ENCODE measurements at places on chromosomes 16 and 17.
A peak's percentile ranks its signal among the peaks of the same experiment; 100 is the strongest.

- peak; percentile 72 for DNase-seq
Observed at GRCh38 chr16:80526418-80527061, 14.3 kb upstream of the DYNLRB2 start.

DNA sequence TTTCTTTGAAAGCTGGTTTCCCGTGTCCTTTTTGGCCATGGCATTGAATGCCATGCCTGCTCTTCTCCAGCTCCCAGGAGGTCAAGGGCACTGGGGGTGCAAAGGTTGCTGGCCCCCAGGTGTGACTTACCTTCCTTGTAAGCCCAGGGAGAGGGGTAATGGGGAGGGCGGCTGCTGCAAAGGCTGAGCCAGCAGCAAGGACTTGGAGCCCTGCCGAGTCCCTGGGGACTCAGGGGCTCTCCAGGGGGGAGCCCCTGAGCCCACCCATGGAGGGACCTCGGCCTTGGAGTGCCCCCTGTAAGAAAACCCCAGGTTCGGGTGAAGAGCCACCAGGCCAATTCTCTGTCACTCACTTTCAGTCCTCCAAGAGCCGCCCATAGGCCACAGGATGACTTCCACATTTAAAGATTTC lies 5.9 kb upstream of the CCL22 start:
- no peak for DNase-seq

DNA sequence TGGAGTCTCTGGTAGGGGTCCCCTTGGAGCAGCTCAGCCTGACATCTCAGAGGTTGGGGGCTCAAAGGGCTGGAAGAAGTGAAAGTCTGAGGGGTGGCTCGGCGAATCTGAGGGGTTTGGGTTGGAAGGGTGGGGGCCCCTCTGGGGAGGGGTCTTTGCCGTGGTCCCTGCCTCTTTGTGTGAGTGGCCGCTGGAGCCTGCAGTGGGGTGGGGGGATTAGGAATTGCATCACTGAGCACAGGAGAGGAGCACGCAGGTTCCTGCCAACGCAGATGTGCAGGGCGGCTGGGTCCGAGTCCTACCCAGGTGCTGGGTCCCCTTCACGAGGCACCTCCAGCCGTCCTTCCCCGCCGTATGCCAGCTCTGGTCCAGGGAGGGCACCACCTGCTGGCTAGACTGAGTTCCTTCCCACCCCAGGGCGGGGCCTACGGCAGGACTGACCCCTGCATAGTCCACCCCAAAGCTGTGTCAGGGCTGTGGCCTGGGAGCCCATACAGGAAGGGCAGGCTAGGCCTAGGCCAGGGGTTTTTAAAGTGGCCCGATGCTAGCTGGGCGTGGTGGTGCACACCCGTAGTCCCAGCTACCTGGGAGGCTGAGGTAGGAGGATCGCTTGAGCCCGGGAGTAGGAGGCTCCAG lies 9.9 kb downstream of the FMNL1 start:
- no peak for DNase-seq

DNA sequence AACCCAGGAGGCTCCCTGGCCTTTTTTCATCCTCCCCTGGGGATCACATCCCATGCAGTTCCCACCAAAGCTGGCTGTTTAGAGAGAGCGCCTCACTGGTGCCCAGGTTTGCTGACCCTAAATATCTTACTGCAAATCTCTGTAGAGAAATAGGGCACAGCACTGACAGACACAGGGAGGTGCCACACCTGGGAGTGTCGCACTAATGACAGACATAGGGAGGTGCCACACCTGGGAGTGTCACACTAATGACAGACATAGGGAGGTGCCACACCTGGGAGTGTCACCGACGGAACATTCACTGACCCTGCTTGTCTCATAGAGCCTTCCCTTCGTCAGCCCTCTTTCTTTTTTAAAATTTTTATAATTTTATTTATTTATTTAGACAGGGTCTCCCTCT lies 25.6 kb downstream of the UNK start:
- DNase-seq = no peak

DNA sequence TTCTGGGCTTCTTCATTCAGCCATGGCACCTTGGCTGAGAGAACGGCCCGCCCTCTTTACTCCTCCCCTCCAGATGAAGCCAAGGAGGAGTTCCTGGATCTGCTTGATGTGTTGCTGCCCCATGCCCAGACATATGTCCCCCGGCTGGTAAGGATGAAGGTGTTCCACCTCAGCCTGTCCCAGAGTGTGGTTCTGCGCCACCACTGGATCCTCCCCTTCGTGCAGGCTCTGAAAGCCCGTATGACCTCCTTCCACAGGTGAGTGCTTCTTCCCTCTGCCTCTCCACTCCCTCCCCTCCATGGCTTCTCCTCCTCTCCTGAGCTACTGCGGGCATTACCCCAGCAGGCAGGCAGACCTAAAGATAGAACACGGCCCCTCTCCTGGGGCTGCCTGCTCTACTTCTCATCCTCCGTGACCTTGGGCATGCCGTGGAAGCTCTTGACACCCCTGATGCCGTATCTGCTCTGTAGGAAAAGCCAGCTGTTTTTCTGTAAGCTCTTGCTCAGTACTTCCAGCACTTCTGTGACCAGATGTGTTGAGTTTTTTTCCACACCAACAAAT lies 8.7 kb downstream of the USB1 start:
- no peak for DNase-seq

GRCh38 chr17:19002805-19003542 lies 1.6 kb downstream of the FAM83G start:
- DNase-seq = no peak

GRCh38 chr16:84633622-84634021 lies 14.7 kb upstream of the KLHL36 start:
- no peak for DNase-seq

DNA sequence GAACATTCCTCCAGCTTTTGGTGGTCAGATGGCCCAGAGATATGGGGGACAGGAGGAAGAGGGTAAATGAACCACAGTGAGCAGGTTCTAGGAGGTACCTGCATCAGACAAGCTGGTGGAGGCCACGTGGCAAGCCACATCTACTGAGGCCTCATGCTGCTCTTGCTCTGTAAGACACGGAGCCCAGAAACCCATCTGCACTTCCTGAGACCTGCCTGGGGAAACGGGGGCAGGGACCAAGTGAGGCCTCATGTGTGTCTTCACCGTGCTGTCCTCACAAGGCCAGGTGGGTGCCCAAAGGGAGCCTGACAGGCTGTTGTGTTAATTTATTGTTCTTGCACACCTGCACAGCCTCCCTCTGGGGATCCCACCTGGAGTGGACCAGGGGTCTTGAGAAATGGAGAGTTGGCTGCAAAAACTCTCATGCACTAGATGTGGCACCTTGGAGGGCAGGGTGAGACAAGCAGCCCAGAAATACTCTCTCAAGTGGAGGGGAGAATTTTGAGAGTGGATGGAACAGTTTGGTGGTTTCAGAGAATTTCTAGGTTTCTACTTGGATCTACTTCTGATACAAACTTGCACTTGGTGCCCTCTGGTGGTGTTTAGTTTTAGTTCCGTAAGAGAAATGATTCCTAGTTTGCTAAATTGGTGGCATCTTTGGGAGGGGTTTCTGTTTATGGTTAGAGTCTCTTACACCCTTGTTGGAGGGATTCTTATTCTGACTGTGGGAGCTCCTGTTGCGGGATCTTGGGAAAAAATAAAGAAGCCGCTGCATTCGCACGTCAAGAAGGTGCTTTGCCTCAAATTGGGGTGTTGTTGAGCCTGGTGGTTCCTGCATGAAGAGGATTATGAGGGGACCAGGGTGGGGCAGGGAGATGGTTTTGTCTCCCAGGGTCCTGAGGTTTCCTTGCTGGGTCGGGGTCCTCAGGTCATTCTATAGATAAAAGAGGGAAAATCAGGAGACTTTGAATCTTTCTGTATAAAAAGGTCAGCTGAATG lies 47.5 kb downstream of the SLC6A2 start:
- peak; percentile 41 for DNase-seq

- DNase-seq = no peak
Observed at GRCh38 chr16:81432937-81433557, 11.6 kb upstream of the CMIP start.

GRCh38 chr17:72713701-72714100 lies 378.8 kb downstream of the SLC39A11 start:
- no peak for DNase-seq

DNA sequence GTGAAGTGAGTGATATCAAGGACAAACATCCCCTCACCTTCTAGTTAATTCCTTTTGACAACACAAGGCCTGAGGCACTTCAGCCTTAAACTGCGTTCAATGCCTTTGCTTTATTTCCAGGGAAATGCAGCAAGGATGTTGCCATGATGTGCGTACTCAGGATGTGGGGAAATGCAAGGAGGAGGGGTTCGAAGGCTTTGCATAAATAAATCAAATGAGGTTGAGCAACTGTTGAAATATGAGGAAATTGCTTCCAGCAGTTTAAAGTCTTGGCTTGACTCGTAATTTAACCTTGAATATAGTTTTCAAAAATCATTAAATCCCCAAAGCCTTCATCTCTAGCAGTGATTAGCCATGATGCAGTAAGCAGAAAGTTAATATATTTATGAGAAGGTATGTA lies 81.8 kb upstream of the CCL2 start:
- no peak for DNase-seq

- no peak for DNase-seq
Observed at GRCh38 chr16:54176376-54176901, 110.1 kb downstream of the IRX3 start.

- no peak for DNase-seq
Observed at GRCh38 chr17:61495161-61495857, 43.1 kb downstream of the TBX4 start.

- no peak for DNase-seq
Observed at GRCh38 chr16:55809851-55810250, 23.0 kb downstream of the CES1 start.

GRCh38 chr17:34307110-34307509 lies 12.1 kb upstream of the CCL8 start:
- no peak for DNase-seq

DNA sequence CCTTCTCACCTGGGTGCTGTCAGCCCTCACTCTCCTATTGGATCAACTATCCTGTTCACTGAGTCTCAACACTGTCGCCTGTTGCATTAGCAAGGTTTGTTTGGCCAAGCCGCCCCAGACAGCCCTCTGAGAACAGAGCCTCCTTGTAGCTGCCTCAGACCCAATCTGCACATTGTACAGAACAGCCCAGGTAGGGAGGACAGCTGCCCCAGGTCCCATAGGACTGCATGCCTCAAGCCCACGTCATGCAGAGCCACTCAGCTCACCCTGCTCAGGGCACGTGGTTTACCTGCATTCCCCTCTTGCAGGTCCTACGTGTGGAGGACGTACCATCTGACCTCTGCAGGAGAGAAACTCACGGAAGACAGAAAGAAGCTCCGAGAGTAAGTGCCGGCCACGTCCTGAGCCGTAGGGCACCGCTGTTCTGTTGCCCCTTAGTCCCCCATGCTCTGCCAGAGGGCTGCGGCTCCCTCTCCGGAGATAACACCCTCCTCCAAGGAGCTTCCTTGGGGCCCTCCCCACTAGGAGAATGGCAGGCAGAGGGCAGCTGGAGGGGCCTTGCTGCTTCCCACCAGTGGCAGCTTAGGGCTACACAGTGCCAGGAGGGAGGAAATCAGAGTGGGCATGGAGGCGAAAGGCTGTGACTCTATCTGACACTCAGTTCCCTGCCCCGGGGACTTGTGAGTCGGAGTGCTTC lies 2.8 kb downstream of the SNRNP25 start:
- DNase-seq = no peak

- no peak for DNase-seq
Observed at GRCh38 chr17:16989230-16989952, 17.5 kb upstream of the TNFRSF13B start.

- peak; percentile 83 for DNase-seq
Observed at GRCh38 chr17:81932333-81932983, 4.6 kb downstream of the PYCR1 start.

GRCh38 chr17:28524476-28525424 lies 18.6 kb downstream of the FOXN1 start:
- DNase-seq = no peak

- DNase-seq = no peak
Observed at GRCh38 chr17:79745641-79746105, 14.9 kb downstream of the ENPP7 start.

GRCh38 chr17:33816842-33817617 lies 438.1 kb upstream of the CCL2 start:
- no peak for DNase-seq

GRCh38 chr17:1830288-1830687 lies 483 bp downstream of the RPA1 start:
- DNase-seq = peak; percentile 54

DNA sequence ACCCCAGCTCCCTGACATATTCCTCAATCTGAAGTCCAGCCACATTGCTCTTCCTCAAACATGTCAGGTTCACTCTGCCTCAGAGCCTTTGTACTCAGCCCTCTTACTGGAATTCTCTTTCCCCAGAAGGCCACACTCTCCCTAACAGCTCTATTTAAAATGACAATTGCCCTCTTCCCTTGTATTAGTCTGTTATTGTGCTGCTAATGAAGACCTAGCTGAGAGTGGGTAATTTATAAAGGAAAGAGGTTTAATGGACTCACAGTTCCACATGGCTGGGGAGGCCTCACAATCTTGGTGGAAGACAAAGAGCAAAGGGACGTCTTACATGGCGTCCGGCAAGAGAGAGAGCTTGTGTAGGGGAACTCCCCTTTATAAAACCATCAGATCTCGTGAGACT lies 46.0 kb downstream of the HS3ST2 start:
- DNase-seq = no peak

GRCh38 chr16:84056933-84057332 lies 14.3 kb upstream of the SLC38A8 start:
- no peak for DNase-seq

- no peak for DNase-seq
Observed at GRCh38 chr17:57213180-57213825, 43.0 kb upstream of the MSI2 start.

DNA sequence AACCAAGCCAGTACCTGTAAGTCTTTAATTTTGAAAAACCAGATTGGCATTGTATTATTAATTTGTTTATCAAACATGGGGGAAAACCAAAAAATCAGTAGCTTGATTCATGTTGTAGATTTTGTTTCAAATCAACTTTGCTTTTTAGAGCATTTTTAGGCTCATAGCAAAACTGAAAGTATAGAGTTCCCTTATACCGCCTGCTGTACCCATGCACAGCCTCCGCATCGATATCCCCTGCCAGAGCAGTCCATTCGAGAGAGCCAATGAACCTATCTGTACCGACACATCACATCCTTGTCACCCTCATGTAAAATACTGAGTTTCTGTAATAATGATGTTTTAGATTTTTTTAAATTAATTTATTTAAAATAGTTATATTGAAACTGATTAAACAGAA lies 16.2 kb upstream of the MRC2 start:
- no peak for DNase-seq

- no peak for DNase-seq
Observed at GRCh38 chr17:27341041-27341471, 47.1 kb downstream of the WSB1 start.

GRCh38 chr16:10631886-10632285 lies 51.5 kb upstream of the EMP2 start:
- no peak for DNase-seq
